ENCODE measurements at places on chromosomes 6 and 20. TPM values are rescaled to one million over a fixed set of nuclear protein-coding genes. Genes with fewer than 3 reads are reported as not detected.

GRCh38 chr20:1894951-1895673 lies at the start of gene SIRPA:
TSS of gene SIRPA (plus strand) at chr20:1895407. CDS start at chr20:1895448, 41 bp downstream.
- H3K4me3 ChIP-seq: peak within 1 kb of the TSS; percentile 87
- H3K27ac ChIP-seq: peak within 1 kb of the TSS; percentile 81
- peaks cover 45% of the 10 kb centered on the region for H3K4me1 ChIP-seq
- no peaks in the 10 kb centered on the region for H3K36me3 ChIP-seq

Gene TNFRSF6B
- 0.79 TPM for total RNA-seq

Gene BACH2
- total RNA-seq: 10.5 TPM

GRCh38 chr20:34426026-34426425 lies 63.0 kb downstream of the ITCH start:
- H3K27me3 ChIP-seq: no peaks in the 10 kb centered on the region
- H3K36me3 ChIP-seq: peaks cover 45% of the 10 kb centered on the region
- H3K4me1 ChIP-seq: no peaks in the 10 kb centered on the region

- no peaks in the 10 kb centered on the region for H3K36me3 ChIP-seq
- no peaks in the 10 kb centered on the region for H3K27me3 ChIP-seq
- no peak overlapping the region for H3K4me3 ChIP-seq
- no peak overlapping the region for H3K27ac ChIP-seq
Observed at GRCh38 chr6:37551867-37552266, 52.2 kb upstream of the CCDC167 start.

GRCh38 chr20:25090492-25091429 lies 8.8 kb upstream of the VSX1 start:
- no peak overlapping the region for H3K4me3 ChIP-seq
- no peak overlapping the region for H3K27ac ChIP-seq
- no peaks in the 10 kb centered on the region for H3K36me3 ChIP-seq

DNA sequence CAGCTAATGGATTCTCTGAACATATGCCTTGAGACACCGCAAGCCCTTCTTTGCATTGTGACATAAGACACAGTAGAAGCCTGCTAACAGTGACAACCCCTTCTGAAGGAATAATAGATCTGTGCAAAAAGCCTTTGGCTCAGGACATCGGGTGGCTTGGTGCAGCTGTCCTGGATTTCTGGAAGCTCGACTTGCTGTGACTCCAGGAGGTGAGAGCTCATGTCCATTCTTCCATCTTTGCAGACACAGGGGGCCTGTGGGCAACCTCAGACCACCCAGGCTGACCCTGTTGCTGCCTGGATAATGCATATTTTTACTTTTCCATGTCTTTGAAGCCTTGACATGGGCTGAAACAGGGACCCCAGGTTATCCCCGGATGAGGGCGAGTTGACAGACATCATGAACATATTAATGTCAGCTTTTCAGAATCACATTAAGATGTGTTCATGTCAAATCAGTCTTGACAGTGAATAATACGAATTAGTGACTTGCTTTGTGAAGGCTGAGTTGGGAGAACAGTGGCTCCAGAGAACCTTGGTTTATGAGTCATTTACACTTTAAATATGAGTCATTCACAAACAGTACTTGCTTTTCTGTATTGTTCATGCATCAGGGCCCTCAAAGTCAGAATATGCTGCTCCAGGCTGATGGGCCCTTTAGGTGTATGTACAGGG lies 66.8 kb upstream of the IYD start:
- no peak overlapping the region for H3K4me3 ChIP-seq
- DNase-seq: no peak
- peaks cover 26% of the 10 kb centered on the region for H3K4me1 ChIP-seq
- peak overlapping the region; percentile 69 for H3K27ac ChIP-seq
- no peaks in the 10 kb centered on the region for H3K27me3 ChIP-seq

Gene TMC2
- total RNA-seq: not detected

Gene SPATA25
- total RNA-seq: 1.2 TPM

Gene FOXQ1
- 0.15 TPM for total RNA-seq

Gene TPMT
- total RNA-seq: 7.3 TPM

DNA sequence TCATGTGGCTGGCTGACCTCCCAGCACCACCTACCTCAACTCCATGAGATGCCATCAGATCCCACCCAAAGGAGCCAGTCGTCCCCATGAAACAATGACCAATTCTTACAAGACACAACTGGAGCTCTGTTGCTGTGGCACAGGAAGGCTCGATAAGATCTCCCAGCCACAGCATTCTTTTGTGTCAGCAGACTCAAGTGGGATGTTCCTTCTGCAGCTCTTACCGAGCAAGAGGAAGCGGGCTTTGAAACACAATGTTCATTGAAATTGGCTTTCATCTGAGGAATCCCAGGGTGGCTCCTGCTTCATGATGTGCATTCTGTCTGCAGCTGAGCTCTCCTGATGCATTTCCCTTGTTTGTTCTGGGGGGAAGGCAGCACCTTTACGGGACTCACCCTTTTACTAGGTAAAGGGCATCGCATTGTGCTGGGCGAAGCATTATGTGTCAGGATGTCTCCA lies 222.0 kb upstream of the SGK1 start:
- no peaks in the 10 kb centered on the region for H3K36me3 ChIP-seq
- peaks cover 21% of the 10 kb centered on the region for H3K4me1 ChIP-seq
- no peak for DNase-seq
- H3K27me3 ChIP-seq: no peaks in the 10 kb centered on the region
- H3K4me3 ChIP-seq: no peak overlapping the region

Gene ABRACL
- total RNA-seq: 17.2 TPM

- no peak overlapping the region for H3K4me3 ChIP-seq
- DNase-seq: no peak
- H3K27me3 ChIP-seq: peaks cover 24% of the 10 kb centered on the region
- no peak overlapping the region for H3K27ac ChIP-seq
Observed at GRCh38 chr20:24235296-24236175, 233.9 kb upstream of the SYNDIG1 start.

Gene MTG2
- 28.3 TPM for total RNA-seq

- no peak overlapping the region for H3K27ac ChIP-seq
- H3K4me3 ChIP-seq: no peak overlapping the region
- DNase-seq: no peak
- no peaks in the 10 kb centered on the region for H3K27me3 ChIP-seq
- no peaks in the 10 kb centered on the region for H3K4me1 ChIP-seq
Observed at GRCh38 chr6:162069995-162070394, 657.6 kb downstream of the PRKN start.

Gene OPRL1
- 3.5 TPM for total RNA-seq

GRCh38 chr6:13586603-13587542 lies 12.5 kb downstream of the SIRT5 start:
- H3K4me3 ChIP-seq: no peak overlapping the region
- no peaks in the 10 kb centered on the region for H3K4me1 ChIP-seq
- no peak overlapping the region for H3K27ac ChIP-seq
- DNase-seq: no peak
- peaks cover 12% of the 10 kb centered on the region for H3K36me3 ChIP-seq
- H3K27me3 ChIP-seq: no peaks in the 10 kb centered on the region

DNA sequence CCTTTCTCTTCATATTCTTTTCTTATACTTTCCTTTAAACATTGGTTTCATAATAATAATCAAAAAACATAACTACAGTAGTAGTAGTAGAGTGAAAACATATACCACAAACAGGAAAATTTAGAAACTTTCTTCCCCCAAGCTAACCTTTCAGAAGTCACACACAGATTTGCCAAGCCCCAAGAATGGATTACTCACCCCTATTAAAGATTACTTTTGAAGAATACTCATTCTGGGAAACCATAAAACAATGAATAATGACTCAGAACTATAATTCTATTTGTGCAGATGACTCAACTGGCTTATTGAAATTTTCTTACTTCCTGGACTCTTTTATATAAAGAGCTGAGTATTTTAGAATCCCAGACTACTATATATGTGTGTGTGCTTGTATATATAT lies 119.4 kb upstream of the GJE1 start:
- no peak for DNase-seq
- no peak overlapping the region for H3K4me3 ChIP-seq
- no peaks in the 10 kb centered on the region for H3K27me3 ChIP-seq
- peak overlapping the region; percentile 42 for H3K27ac ChIP-seq
- H3K36me3 ChIP-seq: no peaks in the 10 kb centered on the region

DNA sequence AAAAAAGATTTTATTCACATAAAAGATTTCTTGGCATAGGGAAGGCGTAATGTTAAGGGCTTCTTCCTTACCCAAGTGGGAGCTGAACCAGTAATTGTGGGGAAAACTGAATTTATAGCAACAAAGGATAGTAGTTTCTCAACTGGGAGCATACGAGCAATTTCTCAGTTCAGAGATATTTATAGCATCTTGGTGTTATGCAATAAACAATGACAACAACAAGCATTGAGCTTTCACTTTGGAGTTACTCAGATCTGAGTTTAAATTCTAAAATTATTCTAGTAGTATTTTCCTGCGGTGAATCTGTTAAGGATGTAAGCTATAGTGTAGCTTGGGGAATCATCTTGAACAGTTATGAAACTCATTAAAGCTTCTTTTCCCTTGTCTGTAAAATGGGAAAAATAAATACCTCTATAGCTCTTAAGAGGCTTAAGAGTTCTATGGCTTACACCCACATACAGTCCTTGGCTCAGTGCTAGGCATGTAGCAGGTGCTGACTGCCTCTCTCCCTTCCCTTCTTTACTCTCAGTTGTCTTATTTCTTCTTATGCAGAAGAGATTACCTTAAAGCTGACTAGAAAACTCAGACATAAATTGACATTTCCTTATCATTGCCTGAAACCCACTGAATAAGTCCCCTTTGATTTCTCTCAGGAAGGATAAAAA lies 58.8 kb downstream of the SAMD5 start:
- H3K36me3 ChIP-seq: peaks cover 2% of the 10 kb centered on the region
- DNase-seq: no peak
- no peaks in the 10 kb centered on the region for H3K27me3 ChIP-seq
- no peak overlapping the region for H3K27ac ChIP-seq
- H3K4me3 ChIP-seq: no peak overlapping the region

- H3K36me3 ChIP-seq: peaks cover 4% of the 10 kb centered on the region
- H3K4me1 ChIP-seq: peaks cover 20% of the 10 kb centered on the region
- peaks cover 5% of the 10 kb centered on the region for H3K27me3 ChIP-seq
- H3K27ac ChIP-seq: peak overlapping the region; percentile 94
Observed at GRCh38 chr20:46350201-46350985, 42.1 kb upstream of the CDH22 start.

DNA sequence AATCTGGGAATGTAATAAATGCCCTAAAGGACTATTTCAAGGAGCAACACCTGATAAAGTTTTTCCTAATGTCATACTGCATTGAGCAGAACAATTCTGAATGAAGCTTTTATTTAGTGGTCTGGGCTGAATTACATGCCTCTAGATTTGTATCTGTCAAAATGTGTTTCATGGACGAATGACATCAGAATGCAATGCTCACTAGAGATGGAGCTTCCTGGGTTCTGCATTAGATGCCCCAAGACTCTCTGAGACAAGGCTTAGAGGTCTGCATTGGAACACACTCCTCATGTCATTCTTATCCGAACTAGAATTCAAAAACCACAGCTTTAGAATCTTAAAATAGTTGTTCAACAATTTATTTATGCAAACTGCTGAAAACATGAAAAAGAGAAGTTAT lies 62.0 kb downstream of the SYNE1 start:
- no peaks in the 10 kb centered on the region for H3K4me1 ChIP-seq
- no peaks in the 10 kb centered on the region for H3K36me3 ChIP-seq
- H3K4me3 ChIP-seq: no peak overlapping the region

DNA sequence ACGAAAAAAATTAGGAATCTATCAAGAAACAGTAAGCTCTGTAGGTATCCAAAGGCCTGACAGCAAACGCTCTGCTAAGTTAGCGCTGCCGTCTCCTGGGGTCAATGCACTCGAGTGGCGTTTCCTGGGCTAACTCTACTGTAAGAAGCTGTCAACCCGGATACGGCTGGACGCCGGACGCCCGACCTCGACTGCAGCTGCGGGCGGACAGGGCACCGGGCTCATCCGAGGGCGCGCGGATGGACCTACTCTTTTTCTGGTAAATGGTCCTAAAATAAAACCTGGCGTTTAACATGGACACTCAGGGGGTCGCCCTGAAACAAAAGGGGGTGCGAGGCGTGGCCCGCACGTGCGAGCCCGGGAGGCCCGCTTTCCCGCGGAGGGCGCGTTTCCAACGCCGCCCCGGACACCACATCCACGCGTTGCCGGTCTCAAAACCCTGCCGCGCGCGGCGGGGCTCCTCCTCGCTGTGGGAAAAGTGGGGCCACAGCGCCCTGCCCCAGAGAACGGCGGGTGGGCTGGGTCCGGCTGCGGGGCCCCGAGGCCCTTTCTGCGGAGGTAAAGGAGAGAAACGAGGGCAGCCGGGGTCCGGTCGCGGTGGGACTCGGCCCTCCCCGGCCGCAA lies 537 bp downstream of the TCP1 start:
- peak overlapping the region; percentile 98 for H3K4me3 ChIP-seq
- DNase-seq: no peak
- H3K4me1 ChIP-seq: peaks cover 44% of the 10 kb centered on the region
- H3K27ac ChIP-seq: peak overlapping the region; percentile 99

GRCh38 chr20:58649288-58650180 lies 1.5 kb upstream of the STX16 start:
- H3K27ac ChIP-seq: no peak overlapping the region
- no peaks in the 10 kb centered on the region for H3K36me3 ChIP-seq
- DNase-seq: no peak
- no peaks in the 10 kb centered on the region for H3K27me3 ChIP-seq
- H3K4me3 ChIP-seq: peak overlapping the region; percentile 44
- H3K4me1 ChIP-seq: peaks cover 46% of the 10 kb centered on the region

DNA sequence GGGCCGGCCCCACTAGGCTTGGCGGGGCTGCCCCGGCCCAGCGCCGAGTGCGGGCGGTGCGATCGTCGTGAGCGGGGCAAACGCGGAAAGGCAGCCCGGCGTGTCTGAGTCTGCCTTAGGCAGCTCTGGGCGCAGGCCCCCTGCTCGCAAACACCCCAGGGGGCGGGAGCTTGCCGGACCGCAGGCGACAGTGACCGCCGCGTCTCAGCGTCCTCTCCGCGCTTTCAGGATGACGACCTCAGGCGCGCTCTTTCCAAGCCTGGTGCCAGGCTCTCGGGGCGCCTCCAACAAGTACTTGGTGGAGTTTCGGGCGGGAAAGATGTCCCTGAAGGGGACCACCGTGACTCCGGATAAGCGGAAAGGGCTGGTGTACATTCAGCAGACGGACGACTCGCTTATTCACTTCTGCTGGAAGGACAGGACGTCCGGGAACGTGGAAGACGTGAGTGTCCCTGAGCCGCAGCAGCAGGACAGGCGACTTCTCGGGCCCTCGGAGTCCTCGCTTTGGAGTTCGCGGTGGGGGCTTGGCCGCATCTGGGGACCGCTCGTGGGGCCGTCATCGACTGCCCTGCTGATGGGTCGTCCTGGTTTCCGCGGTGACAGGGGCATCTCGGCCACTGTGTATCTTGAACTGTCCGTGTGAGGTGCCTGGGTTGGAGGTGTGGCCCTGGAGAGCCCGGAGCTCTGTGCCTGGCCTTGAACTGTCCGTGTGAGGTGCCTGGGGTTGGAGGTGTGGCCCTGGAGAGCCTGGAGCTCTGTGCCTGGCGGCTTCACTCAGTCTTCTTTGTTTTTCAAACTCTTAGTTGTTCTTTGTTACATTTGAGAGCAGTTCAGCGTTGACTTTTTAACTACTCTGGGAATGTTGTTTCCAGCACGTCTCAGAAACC lies 786 bp downstream of the ADRM1 start:
- no peaks in the 10 kb centered on the region for H3K27me3 ChIP-seq
- peaks cover 7% of the 10 kb centered on the region for H3K36me3 ChIP-seq
- H3K4me3 ChIP-seq: peak overlapping the region; percentile 86
- peak overlapping the region; percentile 92 for H3K27ac ChIP-seq

Gene AHI1
- total RNA-seq: 27.1 TPM

Gene POLR1C
- total RNA-seq: 20.1 TPM

GRCh38 chr6:156825475-156825874 lies 48.3 kb downstream of the ARID1B start:
- peaks cover 75% of the 10 kb centered on the region for H3K4me1 ChIP-seq
- H3K36me3 ChIP-seq: no peaks in the 10 kb centered on the region
- H3K4me3 ChIP-seq: no peak overlapping the region
- peak overlapping the region; percentile 18 for H3K27ac ChIP-seq
- no peak for DNase-seq
- no peaks in the 10 kb centered on the region for H3K27me3 ChIP-seq

Gene ANKRD66
- total RNA-seq: not detected
